ENCODE measurements at places on chromosomes 3 and 15.

- DNase-seq = no peak
Measured at GRCh38 chr15:93247466-93248121, 158.6 kb upstream of the RGMA start.

- DNase-seq = no peak
Measured at GRCh38 chr3:36196058-36196457, 184.2 kb upstream of the STAC start.

GRCh38 chr15:52349052-52349700 is 53.6 kb upstream of the MYO5C start:
- DNase-seq = no peak

- DNase-seq = no peak
Measured at GRCh38 chr3:93988764-93989163, 8.8 kb downstream of the ARL13B start.

GRCh38 chr3:31227131-31227562 is 305.6 kb upstream of the STT3B start:
- DNase-seq = no peak

DNA sequence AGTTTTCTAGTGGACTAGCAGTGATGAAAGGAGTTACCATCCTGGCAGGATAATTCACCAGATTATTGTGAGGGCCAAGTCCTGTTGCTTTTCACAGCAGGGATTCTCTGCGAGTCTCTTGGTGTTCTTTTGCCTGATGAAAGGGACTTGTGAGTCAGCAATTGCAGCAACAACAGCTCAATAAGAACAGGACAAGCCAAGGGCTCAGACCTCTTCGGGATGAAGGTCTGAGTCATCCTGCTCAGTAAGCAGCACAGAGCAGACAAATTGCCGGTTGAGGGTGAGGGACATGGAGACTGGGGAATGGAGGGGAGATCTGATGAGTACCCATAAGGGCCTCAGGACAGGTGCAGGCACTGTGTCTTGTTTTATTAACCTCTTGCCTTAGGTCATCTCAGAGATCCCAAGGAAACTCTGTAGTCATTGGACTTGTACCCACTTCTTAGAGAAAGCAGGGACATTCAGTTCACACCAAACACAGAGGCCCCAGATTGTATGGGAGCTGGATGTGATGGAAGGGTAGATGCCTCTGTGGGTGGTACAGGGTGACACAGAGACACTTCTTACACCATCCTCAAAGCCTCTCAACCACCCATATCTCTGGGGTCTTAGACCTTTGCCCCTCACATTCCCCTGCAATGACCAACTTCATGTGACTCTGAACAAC is 173.8 kb upstream of the TLE3 start:
- no peak for DNase-seq

DNA sequence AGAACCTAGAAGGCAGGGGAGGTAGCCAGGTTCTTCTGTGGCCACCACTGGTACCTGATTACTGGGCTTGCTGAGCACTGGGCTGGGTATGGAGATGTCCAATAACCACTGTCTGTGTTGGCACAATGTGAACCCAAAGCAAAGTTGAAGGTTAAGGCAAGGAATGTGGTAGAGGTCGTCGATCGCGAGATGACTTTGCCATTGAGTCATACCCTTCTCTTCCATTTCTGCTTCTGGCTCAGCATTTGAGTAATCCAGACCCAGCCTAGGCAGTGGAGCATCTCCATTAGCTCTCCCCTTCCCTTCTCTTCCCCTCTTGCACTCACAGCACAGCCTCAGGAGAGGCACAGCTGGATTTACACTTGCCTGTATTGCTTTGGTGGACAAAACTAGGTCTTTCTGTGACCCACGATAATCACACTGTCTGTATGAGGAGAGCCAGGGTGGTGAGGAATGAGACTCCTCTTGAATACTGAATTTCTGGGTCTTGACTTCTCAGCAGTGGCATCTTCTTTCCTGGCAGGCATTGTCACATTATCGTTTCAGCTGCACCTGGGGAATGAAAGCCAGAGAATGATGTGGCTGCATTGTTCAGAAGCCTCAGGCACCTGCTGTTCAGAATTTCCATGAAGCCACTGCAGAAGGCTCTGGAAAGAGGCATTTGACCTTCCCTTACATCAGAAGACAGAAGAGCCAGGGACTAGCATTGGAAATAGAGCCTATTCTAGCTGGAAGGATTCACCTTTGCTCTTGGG is 272.6 kb downstream of the PDCD6IP start:
- no peak for DNase-seq

DNA sequence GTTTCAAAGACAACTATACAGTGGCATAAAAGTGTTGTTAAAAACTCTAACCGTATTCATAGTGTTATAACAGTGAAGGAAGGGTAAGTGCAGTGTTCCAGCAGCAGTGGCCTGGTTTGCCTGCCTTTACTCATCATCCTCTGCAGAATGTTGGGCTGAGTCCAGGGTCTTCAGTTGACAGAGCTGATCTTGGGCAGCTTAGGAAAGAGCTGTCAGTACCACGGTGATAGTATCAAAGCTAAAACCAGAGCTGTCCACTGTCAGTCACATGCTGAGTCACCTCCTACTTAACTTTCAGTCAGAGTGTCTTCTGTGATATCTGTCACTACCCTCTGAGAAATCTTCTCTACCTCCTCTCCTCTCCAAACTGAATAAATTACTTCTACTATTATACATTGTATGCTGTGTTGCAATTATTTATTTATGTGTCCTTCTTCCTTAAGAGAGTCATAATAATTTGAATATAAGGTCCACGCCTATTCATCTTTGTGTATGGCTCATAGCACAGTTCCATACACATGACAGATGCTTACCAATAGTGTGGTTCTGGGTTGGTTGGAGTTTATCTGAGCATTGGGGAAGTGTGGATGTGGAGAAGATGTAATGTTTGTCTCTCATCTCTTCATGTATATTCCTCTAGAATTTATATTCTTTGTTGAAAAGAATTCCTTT is 242.1 kb downstream of the ZIC1 start:
- DNase-seq = no peak

DNA sequence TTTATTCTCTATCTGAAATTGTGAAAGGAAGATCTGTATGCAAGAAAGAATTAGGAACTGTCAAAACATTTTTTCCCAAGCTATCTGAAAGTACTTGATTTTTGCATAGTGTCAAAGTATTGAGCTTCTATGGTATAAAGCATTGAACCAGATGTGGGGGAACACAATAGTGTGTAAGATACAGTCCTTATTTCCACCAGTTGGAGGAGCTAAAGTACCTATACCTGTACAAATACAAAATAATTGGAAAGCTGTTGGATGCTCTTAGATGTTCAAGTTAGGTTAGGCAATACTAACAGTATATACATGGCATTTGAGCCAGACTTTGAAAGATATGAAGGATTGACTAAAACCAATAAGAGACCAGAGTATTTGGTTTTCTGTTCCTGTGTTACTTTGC is 148.4 kb downstream of the B3GALNT1 start:
- no peak for DNase-seq

DNA sequence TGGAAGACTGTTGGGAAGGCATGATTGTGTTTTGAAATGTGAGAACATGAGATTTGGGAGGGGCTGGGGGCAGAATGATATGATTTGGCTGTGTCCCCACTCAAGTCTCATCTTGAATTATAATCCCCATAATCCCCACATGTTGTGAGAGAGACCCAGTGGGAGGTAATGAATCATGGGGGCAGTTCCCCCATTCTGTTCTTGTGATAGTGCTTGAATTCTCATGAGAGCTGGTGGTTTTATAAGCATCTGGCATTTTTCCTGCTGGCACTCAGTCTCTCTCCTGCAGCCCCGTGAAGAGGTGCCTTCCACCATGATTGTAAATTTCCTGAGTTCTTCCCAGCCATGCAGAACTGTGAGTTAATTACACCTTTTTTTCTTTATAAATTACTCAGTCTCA is 430.5 kb downstream of the OTOL1 start:
- no peak for DNase-seq

GRCh38 chr15:63597821-63598220 is 634 bp downstream of the FBXL22 start:
- no peak for DNase-seq

DNA sequence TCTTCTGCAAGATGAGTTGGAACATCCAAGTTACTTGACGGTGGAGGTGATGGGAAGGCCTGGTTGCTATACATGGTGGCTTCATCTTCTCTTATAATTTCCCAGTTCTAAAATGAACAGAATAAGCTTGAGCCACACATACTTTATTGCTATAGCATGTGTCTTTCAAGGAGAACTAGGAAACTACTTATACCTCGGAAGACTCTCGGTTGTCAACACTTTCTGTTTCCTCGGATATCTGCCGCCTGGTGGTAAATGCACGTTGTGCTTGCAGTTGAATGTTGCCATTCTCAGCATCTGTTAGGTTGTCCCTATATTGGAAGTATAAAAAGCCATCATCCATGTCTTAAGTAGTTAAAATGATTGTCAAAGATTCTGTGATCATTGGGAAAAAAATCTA is 117.5 kb upstream of the PRTG start:
- no peak for DNase-seq

GRCh38 chr3:129336093-129336706 is 57.5 kb downstream of the HMCES start:
- DNase-seq = no peak

DNA sequence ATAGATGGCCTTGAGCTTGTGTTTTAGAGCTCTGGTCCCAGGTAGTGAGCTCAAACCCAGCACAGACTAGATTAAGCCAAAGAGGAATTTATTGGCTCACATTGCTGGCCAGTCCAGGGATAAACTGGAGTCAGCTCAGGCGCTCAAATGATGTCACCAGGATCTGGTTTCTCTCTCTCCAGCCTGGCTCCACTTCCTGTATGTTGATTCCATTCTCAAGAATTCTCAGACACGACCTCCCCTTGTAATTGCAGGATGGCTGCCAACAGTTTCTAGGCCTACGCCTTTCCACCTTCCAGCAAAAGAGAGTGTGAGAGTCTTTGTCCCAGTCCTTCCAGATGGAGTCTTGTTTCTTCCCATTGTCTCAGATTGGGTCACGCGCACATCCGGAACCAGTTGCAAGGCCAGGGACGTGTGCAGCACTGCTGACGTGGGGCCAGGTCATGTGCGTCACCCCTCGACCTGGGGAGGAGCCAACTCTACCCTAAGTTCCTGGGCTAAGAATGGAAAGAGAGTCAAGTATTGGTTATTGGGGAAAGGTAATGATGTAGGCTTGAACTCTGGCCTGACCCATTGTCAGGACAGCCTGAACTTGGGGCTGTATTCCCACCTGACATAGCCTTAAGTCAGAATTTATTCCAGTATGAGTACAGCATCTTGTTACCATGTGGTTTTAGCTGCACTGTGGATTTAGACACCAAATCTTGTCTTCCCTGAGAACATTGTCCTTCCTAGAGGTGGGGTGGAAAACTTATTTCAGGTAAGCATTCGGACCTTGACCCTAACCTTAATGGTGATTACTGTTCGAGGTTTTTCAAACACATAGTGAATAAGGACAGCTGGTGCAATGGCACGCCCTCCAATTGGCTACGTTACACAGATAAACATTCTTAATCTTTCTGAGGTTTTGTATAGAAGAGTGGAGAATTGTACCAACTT is 31.6 kb downstream of the CACNA1D start:
- DNase-seq = no peak

GRCh38 chr15:96037584-96037983 is 292.9 kb upstream of the NR2F2 start:
- no peak for DNase-seq

DNA sequence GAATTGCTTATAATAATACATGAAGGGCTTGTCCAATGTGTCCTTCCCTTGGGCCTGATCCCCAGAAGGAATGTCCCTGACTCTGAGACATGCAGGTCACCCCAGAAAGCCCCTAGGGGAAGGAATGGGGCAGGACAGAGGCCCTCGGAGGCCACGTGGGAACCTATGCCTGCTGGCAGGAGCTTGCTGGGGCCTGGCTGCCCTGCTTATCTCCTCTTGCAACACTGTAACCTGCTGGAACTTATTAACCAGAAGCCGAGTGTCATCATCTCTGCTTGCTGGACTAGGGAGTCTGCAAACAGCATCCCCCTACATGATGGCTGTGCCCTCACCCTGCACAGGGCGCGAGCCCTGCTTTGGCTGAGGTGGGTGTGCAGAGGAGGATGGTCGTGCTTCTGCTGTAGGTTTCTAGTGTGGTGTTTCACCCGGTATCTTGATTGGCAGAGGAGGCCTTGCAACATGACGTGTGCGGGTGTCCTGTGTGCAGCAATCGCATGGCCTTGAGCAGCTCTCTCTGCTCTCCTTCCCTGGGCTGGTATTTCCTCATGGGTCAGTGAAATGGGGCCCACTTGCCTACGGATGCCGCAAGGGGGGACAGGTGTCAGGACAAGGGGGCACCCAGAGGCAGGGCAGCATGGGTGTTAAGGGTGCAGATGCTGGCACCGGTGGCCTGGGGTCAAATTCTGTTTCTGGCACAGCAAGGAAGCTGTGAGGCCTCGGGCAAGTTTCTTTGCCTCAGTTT is 5.0 kb downstream of the CHST13 start:
- DNase-seq = no peak

DNA sequence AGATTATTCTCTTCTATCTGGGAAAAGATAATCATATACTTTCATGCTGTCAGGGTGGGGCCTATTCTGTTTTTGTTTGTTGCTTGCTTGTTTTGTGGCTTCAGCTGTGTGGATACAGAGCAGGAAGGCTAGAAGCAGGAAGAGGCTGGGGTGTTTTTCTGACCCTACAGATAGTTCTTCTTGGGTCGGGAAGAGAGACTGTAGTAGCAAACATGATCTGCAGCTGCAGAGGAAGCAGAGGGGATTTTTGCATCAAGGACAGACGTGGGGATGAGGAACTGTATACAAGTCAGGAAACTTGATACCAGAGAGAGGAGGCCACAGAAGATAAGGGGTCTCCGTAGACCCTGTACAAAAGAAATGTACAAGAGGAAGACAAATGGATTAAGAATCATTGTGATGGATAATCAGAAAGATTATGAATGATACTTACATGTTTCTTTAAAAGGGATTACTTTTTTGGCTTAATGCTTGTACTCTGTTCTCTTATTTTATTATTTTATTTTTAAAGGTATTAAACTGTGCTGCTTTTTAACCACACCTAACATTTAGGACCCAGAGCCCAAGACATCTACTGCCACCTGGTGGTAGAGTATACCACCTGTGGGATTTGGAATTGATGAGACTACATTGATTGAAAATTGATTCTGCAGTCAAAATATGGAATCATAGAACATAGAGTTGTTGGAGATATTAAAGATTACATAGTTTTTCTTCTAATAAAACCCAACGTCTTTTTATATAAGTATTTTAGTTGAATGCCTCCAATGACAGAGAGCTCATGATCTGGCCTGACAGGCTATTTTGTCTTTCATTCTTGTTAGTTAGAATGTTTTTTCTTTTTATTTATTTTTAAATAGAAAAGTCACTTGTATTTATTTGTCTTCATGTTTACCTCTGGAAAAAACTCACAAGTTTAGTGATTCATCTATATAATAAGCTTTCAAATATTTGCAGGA is 87.3 kb upstream of the ROPN1 start:
- no peak for DNase-seq

DNA sequence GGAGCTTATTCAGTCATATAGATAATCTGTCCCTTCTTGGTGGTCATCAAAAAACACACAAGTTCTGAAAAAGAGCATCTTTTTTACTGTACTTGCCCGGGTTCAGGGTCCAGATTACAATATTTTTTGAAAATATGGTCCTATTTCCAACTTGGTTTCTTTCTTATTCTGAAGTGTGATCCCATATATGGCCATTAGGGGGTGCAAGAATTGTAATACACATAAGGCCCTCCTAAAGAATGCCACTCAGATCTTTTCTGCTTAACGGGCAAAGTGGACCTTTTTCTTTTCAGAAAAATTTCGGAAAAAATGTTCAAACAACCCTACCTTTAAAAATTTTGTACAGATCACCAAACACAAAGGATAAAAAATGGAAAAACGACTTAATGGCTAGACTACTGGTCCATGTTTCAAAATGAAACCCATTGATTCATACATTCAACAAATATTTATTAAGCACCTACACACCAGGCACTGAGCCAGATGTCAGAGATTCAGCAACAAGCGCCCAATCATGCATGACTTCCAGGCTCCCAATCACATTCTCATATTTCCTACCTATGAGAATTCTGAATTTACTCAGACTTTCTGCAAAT is 102.0 kb upstream of the MYRIP start:
- DNase-seq = peak; percentile 6

Data from left renal pelvis (tissue), 4 donors.